ENCODE measurements at places on chromosomes 2 and 18.

DNA sequence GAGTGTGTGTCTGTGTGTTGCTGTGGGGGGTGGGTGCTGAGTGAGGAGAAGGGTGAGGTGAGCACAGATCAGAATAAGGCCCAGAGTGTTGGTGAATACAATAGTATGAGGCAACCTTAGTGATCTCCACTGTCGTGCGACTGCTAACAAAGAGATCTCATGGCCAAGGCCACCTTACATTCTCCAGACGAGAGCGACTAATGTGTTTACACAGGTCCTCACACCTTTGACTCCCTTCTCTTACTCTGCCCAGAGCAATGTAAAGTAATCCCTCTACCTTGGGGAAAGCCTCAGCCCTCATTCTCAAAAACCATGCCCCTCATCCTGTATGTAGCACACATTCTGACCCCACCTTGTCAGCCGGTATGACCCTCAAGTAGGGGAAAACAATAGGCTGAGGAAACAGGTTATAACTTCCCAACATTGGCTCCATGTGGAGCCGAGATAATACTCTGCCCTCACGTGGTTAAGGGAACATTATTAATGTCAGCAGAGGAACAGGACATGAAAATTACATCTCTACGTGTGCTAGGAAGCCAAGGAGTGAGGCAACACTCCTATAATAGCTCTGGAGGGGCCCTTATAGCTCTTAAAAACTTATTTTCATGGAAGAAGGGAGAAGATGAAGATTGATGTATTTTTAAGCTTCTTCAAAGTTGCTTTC is 323.0 kb upstream of the NT5C1B start:
- DNase-seq, result no peak

DNA sequence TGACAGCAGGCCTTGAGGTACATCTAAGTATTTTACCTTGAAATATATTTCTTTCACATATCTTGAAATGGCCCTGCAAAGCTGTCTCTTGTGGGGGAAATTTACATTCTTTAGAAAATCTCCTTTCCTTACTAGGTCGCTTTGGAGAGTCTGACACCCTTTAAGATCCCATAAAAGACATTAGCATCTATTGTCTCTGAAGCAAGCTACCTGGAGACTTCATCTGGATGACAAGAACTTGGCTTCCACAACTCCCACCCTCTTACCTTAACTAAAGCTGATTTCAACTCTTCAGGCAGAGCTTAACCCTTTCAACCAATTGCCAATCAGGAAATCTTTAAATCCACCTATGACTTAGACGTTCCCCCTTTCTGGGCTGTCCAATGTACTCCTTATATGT is 219.3 kb downstream of the PIEZO2 start:
- no peak for DNase-seq

GRCh38 chr18:28208712-28209265 is 31.9 kb upstream of the CDH2 start:
- DNase-seq, result no peak

DNA sequence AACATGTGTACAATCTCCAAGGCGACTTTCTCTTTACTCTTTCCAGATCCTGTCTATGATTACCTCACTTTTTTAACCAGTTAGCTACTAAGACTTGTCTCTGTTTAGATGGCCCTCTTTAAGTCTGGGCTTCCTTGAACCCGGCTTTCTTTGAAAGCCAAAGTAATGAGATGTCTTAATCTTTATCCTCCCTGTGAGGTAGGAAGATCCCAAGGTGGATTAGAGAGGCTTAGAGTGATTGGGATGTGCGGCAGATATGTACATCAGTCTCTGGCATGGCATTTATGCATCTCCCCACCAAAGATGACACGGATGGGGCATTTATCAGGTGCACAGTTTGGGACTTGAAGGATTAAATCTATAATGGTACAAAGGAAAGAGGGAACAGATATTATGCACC is 186.3 kb downstream of the FSHR start:
- no peak for DNase-seq
